ENCODE measurements at places on chromosomes 13 and 19.

GRCh38 chr13:76466043-76466442 is 420.2 kb downstream of the KCTD12 start:
- DNase-seq = no peak

DNA sequence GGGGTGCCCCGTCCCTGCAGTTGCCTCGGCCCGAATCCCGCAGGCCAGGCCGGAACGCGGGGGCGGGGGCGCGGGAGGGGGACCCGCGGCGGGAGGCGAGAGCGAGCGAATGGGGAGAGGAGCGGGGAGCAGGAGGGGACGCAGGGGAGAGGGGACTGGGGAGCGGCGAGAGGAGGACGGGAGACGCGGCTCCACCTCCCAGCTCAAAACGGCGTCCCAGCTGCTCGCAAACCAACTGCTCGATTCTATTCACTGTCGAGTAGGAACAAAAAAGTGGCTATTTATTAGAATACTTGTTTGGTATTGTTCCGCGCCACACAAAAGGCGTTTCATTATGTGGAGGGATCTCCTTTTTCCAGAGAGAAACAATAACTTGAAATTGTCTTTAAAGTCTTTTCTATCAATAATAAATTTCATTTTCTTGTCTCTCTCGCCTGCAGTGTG is 10.6 kb upstream of the SOX1 start:
- DNase-seq = no peak

DNA sequence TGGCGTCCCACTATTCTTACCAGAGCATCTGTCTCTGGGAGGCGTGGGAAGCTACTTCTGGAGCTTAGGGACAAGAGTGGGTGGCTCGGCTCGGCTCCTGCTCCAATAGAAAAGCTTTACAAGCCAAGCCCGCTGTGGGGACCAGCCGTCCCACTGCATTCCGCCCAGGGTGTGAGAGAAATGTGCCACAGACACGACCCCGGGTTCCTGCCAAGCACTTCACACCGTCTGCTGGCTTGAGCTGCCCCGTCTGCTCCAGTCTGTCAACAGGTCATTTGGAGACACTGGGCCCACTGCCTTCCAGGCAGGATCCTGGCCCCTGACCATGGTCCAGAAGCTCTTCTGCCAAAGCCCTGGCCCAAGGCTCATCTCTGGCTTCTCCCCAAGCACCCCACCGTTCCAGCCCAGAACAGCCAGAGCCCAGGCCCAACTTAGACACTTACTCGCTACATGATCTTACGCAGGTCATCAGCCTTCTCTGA is 6.5 kb upstream of the FKRP start:
- peak; percentile 93 for DNase-seq

DNA sequence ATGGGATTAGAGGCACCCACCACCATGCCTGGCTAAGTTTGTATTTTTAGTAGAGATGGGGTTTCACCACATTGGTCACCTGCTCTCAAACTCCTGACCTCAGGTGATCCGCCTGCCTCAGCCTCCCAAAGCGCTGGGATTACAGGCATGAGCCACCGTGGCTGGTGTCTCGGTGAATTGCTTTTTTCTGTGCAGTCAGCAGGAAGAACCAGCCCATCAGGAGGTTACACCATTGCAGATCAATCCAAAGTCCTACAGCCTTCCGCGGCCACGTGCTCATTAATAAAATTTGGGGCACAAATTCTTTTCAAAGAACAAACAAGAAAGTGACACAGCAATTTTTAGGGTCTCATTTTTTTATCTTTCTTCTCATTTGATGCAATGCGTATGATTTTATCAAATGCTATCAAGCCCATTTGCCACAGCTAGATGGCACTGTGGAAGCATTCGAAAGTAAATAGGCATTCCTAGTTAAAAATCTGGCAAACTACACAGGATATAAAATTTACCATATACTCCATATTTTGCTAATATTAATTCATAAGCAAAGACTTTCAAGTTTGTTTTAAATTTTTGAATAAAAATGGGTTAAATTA is 54.4 kb upstream of the ZNF835 start:
- DNase-seq = no peak
